ENCODE measurements at places on chromosomes 5 and 9.
A peak's percentile ranks its signal among the peaks of the same experiment; 100 is the strongest.

DNA sequence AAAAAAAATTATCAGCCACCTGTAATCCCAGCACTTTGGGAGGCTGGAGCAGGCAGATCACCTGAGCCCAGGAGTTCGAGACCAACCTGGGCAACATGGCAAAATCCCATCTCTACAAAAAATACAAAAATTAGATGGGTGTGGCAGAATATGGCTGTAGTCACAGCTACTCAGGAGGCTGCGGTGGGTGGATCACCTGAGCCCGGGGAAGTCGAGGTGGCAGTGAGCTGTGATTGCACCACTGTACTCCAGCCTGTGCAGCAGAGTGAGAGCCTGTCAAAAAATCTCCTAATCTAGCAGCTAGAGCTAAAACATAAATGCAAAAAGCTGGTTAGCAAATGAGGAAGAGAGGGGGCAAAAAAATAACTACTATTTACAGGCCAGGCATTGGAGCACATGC, 12.0 kb downstream of the PSMB7 start:
- no peak for DNase-seq

DNA sequence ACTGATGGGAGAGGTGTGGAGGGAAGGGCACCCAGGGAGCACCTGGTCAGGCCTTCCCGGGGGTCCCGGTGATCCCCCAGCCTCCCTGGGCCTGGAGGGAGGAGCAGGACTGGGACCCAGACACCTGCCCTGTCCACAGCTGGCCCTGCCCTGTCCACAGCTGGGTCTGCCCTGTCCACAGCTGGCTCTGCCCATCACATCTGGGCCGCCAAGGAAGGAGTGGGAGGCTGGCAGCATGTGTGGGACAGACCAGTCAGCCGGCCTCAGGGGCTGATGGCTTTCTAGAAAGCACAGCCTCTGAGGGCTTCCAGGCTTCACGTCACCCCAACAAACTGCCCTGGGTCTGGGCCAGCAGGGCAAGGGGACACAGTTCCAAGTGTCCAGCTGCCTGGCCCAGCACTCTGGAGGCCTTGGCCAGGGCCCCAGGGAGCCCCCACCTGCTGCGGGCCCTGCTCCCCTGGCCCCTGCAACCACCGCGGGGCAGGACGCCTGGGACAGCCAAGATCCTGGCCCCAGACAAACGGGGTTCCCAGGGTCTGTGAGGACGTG, 12.2 kb downstream of the DNLZ start:
- no peak for DNase-seq

- no peak for DNase-seq
Observed at GRCh38 chr5:67195406-67196275, 958 bp downstream of the CD180 start.

DNA sequence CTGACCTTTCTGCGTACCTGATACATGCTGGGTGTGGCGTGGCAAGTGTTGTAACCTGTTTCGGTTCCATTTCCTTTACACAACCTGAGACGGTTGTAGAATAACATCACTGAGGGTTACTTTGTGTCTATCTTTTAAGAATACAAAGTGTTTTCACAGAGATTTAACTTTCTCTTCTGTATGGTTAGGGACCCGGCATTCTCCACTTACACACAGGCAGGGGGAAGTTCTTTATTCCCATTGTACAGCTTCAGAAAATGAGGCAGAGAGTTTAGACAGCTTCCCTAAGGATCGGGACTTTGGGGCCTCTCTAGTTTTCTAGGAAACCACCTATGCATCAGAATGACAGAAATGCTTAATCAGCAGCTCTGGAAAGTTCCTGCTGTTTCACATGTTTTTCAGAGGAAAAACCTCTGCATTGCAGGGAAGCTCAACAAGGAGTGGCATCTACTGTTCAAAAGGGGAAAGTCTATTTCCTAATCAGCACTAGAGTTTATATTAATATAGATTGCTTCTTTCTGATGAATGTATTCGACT, 41.3 kb downstream of the CAST start:
- no peak for DNase-seq

GRCh38 chr5:132779961-132780360, 2.9 kb upstream of the SEPTIN8 start:
- DNase-seq, result no peak

DNA sequence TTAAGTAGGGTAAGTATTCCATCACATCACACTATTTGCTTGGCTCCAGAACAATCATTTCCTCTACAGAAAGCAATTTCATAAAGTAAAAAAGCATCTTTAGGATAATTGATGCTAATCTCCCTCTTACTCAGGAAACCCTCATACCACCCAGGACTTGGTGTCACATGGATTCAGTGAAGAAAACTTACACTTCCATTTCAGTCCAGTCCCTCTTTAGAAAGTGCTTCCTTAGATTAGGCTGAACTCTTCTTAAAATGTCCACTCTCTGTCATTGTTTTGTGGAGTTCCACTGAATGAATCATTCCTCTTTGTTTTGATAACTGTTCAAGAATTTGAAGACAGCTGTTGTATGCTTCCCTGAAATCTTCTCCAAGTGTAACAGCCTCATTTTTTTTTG, 144.0 kb upstream of the ZNF462 start:
- no peak for DNase-seq

- no peak for DNase-seq
Observed at GRCh38 chr9:129323376-129323998, 145.4 kb upstream of the IER5L start.

DNA sequence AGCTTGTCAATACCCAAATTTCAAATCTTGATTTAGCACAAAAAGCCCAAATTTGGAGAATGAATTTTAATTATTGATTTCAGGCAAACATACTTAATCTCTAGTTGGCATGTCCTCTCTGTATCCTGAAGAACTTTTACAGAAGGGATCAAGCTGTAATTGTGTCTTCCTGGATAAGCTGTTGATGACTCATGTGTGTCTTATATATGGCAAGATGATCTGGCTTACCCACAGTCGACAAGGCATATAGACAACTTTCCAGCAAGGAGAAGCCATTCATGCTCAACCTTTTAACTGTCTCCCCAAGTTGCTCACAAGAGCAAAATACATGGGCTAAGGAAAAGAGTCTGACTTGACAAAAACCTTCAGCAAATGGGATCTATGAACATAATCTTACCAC, 112.5 kb upstream of the SLCO6A1 start:
- no peak for DNase-seq

- no peak for DNase-seq
Observed at GRCh38 chr9:81373294-81373693, 316.1 kb downstream of the TLE1 start.

DNA sequence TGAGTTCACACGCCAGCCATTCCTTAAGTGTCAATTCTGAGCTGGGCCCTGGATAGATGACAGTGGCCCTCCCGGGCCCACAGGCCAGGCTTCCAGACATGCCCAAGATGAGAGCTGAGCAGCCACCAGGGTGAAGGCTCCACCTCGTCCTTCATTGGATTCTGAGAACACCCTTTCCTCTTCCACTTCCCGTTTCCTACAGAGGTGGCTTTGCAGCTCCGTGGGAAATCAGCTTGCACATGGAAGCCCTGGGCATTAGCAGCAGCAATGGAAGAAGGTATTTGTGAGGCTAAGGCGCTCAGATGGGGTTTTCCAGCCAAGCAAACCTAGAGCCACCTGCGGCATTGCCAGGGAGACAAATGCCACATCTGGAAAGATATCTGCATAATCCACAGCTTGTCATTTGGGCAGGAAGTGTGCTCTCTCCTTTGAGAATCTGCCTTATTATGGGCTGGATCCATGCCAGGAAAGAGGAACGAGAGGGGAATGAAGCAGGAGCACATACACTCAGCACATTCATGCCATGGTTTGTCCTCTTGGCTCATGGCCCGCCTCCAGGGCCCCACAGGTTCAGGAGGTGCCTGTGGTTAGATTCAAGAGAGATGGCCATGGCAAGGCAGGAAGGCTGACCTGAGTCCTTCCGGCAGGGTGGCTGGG, 34.1 kb downstream of the CFAP77 start:
- DNase-seq, result no peak

DNA sequence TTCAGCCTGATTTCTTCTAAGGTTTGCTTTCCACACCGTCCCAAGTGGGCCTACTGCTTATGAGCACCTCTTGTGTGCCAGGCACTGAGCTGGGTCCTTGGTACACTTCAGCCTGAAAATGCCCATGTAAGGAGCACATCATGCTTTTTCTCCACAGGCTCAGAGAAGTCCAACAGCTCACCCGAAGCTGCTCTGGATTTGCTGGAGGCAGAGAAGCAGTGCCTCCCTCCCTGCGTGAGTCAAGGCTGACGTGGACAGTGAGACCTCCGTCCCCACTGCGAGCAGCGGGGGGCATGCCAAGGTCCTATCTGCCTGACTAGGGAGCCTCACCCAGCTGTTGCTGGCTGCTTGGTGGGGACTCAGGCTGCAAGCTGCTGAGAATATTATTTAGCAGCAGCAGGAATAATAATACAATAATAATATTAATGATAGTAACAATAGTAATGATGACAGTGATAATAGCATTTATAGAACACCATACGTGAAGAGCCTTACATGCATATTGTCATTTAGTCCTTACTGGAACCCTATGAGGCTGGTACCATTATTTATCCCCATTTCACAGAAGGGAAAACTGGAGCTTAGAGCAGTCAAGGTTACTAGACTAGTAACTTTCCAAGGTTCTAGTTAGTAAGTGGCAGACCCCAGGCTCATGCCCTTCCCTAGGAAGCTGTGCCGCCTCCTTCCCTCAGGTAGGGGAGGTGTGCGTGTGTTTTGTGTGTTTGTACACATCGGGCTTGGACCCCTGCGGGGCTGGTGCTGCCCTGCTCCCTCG, 194.8 kb downstream of the HSPA4 start:
- no peak for DNase-seq

DNA sequence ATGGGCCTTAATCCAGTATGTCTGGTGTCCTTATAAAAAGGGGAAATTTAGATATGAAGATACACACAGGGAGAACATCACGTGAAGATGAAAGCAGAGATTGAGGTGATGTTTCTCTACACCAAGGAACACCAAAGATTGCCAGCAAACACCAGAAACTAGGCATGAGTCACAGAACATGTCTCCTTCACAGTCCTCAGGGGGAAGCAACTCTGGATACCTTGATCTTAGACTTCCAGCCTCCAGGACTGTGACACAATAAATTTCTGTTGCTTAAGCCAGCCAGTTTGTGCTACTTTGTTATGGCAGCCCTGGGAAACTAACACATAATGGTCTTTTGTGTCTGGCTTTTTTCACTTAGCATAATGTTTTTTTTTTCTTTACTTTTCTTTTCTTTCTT, 41.2 kb upstream of the STRBP start:
- DNase-seq, result no peak

- no peak for DNase-seq
Observed at GRCh38 chr5:174301848-174302625, 256.5 kb downstream of the NSG2 start.

- no peak for DNase-seq
Observed at GRCh38 chr9:124399323-124399967, 15.8 kb downstream of the PSMB7 start.

- no peak for DNase-seq
Observed at GRCh38 chr5:149238540-149238939, 33.1 kb upstream of the AFAP1L1 start.

- DNase-seq, result no peak
Observed at GRCh38 chr9:134305533-134305932, 20.7 kb upstream of the RXRA start.

- DNase-seq, result no peak
Observed at GRCh38 chr9:6889868-6890267, 132.1 kb downstream of the KDM4C start.

- no peak for DNase-seq
Observed at GRCh38 chr9:124278054-124278540, 20.3 kb downstream of the NEK6 start.

- DNase-seq, result peak; percentile 21
Observed at GRCh38 chr9:16335788-16336580, 534.5 kb downstream of the BNC2 start.

- DNase-seq, result no peak
Observed at GRCh38 chr5:58505971-58506640, 14.9 kb downstream of the GAPT start.

GRCh38 chr5:143041461-143041860, 271.3 kb downstream of the ARHGAP26 start:
- no peak for DNase-seq

DNA sequence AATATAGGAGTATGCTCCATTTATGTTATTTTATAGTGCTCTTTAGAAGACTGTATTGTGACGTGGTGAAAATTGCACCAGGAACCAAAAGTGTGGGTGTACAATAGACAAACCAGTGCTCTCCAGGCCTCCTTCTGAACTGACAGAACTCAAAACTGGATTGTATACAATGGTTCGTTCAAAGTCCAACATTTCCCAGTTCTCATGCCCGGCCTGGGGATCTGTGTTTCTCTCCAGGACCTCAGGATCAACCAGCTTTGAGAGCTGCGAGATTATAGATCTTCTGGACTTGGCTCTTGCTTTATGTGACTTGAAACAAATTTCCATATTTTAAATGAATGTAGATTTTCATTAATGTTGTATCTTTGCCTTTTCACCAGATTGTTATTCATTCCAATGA, 60.8 kb upstream of the CER1 start:
- no peak for DNase-seq

DNA sequence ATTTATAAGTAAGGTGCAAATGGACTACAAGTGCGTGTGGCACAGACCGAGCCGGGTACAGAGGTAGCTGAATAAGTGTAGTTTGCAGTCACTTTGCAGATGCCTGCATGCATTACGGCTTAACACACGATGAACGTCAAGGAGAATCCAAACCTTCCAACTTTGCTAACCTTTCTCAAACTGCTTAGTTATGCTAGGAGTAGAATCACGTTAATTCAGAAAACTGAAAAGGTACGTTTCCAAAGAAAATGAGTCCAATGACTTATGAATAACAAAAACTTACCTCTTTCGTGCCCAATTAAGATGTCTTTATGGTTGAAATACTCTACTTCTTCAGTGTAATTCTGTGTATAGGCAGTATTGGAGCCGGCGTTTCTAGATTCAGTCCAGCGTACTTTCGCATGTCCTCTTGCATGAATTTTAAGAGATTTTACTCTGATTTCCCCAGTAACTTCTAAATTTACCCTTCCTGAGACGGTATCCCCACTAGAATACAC, 539 bp downstream of the ARRDC3 start:
- DNase-seq, result peak; percentile 63

Measured in DMS 273 treated with DMSO at 0.1 percent for 48 hours (cell line).